ENCODE measurements at places on chromosomes 2 and 18.

- DNase-seq: no peak
These were observed 203.8 kb upstream of the SH3BP4 start for GRCh38 chr2:234747833-234748559.

DNA sequence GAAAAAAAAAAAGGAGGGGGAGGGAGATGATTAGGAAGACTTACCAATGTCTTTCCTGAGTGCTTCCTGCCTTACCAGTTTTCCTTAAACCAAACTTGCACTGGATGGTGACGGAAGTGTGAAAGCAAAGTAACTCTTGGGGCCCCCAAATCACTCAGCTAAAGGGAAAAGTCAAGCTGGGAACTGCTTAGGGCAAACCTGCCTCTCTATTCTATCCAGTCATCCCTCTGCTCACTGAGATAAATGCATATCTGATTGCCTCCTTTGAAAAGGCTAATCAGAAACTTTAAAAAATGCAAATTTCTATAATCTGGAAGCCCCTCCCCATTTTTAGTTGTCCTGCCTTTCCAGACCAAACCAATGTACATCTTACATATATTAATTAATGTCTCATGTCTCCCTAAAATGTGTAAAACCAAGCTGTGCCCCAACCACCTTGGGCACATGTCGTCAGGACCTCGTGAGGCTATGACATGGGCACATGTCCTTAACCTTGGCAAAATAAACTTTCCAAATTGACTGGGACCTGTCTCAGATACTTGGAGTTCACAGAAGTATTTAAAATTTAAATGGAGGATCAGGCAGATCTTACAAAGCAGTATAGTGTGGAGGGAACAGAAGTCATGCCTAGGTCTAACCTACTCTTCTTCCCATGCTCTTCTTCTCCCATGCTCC lies 7.2 kb upstream of the CYBRD1 start:
- no peak for DNase-seq

DNA sequence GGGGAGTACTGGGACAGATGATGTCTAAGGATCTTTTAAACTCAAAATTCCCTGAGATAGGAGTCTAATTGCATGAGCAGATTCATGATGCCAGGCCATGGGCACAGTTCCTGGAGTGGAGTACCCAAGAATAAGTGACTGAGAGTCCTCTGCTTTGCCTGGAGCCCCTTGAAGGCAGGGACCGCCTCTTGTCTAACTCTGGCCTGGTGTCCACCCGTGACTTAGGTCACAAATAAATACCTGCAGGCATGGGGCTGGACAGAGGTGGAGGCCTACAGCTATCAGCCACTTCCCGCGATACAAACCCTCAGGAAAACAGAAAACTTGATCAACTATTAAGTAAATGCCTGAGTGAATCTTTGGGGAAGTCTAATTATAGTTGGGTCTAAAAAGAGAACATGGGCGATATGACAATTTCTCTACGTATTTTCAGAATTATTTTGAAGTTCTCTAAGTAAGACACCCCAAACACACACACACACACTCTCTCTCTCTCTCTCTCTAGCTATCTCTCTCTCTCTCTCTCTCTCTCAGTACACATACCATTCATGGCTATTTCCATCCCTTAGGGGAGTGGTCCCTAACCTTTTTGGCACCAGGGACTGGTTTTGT lies 1.8 kb upstream of the WIPF1 start:
- no peak for DNase-seq

DNA sequence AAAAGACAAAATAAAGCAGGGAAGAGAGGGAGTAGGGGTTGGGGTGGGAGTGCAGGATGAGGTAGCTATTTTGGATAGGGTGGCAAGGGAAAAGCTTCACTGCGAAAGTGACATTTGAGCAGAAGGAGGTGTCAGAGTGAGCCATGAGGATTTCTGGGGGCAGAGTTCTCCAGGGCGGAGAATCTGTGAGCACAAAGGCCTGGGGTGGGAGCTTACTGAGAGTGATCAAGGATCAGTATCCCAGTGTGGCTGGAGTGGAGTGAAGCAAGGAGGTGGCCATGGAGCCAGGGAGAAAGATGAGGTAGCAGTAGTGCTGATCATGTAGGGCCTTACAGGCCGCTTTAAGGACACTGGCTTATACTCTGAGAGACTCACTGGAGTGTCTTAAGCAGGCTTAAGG lies 210.9 kb upstream of the FOSL2 start:
- no peak for DNase-seq

- DNase-seq: no peak
These were observed 569.8 kb downstream of the ARHGAP15 start for GRCh38 chr2:143698888-143699570.

GRCh38 chr18:70705831-70706416 lies 417.1 kb downstream of the SOCS6 start:
- no peak for DNase-seq

DNA sequence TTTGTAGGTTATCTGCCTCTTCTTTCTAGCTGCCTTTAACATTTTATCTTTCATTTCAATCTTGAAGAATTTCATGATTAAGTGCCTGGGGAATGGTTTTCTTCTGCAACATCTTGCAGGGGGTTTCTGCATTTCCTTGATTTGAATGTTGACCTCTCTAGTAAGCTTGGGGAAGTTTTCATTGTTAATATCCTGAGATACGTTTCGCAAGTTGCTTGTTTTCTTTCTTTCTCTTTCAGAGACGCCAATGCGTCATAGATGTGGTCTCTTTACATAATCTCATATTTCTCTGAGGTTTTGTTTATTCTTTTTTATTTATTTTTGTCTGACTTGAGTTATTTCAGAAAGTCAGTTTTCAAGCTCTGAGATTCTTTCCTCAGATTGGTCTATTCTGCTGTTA lies 225.7 kb downstream of the XIRP2 start:
- DNase-seq: no peak

DNA sequence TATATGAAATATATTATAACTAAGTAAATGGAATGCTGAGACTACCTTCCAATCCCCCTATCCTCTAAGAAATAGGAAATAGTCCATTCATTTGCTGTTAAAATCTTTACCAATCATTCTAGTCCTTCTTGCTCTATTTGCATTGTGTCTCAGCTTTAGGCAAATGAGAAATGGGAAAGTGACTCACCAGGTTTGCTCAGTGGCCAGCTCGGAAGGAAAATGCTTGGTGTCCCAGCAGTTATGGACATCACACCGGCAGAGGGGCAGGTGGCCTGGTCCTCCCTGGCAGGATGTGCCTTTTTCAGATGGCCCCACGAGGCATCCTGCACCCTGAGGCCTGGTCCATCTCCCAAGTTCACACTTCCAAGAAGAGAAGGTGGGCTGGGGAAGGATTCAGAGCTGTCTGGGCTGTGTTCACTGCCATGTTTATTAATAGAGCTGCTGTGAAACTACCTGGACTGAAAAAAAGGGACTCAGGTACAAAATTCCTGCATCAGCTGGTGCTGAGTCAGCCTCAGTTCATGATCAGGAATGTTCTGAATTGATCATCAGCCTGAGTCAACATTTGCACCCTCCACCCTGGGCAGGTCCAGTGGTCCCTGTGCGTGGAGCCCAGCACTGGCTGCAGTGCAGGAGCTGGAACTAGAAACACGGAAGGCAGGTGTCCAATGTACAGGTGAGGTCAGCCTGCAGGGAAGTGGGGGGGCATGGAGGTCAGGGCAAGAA lies 60.1 kb upstream of the ARL4C start:
- no peak for DNase-seq

DNA sequence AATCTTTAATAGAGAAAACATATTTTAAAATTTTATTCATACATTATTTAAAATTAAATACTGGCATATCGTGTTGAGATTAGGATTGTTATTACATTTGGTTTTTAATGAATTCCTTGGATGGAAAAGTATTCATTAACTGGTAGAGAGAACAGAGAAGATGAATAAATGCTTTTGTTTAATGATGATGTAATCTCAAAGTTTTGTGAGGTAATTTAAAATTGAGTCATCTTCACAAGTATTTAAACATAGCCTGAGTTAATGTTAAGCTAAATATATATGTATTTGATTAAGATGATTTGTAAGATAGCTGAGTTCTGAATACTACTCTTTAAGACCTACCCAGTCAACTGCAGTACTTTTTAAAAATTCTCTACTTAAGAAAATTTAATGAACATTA lies 713.4 kb upstream of the VRK2 start:
- DNase-seq: no peak

GRCh38 chr2:30408961-30409387 lies 38.1 kb upstream of the LCLAT1 start:
- DNase-seq: no peak

Measured in stimulated activated CD8-positive, alpha-beta memory T cell treated with anti-CD3 and anti-CD28 coated beads, Interleukin-15, amount 100 ng/mL, for 1 hour (primary cell).